Muscle of arm (tissue), 14 donors: ENCODE measurements at places on chromosomes 13 and 19.

DNA sequence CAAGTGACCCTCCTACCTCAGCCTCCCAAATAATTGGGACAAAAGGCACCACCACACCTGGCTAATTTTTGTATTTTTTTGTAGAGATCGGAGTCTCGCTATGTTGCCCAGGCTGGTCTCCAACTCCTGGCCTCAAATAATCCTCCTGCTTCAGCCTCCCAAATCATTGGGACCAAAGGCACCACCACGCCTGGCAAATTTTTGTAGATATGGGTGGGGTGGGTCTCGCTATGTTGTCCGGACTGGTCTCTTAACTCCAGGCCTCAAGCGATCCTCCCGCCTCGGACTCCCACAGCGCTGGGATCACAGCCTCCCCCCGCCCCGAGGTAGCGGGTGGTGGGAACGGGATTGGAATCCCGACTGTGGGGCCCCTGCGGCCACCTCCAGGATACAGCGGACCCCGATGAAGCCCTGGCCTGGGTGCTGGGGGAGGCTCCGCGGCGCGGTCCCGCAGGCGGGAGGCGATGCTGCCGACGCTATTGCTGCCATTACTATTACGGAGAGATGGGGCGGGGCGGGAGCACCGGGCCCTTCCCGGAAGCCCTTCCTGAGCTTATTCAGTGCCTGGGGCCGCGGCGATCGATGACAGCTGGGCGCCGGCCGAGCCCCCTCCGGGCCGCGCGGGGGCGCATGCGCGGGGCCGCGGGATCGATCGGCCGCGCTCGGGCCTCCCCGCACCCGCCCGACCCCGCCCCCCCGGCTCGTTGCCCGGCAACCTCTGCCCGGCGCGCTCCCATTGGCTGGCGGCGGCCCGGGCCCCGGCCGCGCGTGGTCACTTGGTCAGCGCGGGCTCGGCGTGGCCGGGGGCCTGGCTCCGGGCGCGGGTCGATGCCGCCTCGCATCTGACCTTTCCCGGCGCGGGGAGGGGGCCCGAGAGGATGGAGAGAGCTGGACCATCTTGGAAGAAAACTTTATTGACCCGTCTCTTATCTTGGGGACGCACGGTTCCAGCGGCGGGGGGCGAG is 27.9 kb upstream of the ONECUT3 start:
- peak; percentile 65 for DNase-seq

- no peak for DNase-seq
Measured at GRCh38 chr19:52206481-52206880, 16.6 kb downstream of the PPP2R1A start.

- DNase-seq, result no peak
Measured at GRCh38 chr13:23254506-23254905, 73.7 kb downstream of the SGCG start.

GRCh38 chr19:33779849-33780248 is 16.8 kb upstream of the KCTD15 start:
- no peak for DNase-seq

GRCh38 chr13:39765801-39766463 is 110.5 kb downstream of the COG6 start:
- DNase-seq, result no peak

DNA sequence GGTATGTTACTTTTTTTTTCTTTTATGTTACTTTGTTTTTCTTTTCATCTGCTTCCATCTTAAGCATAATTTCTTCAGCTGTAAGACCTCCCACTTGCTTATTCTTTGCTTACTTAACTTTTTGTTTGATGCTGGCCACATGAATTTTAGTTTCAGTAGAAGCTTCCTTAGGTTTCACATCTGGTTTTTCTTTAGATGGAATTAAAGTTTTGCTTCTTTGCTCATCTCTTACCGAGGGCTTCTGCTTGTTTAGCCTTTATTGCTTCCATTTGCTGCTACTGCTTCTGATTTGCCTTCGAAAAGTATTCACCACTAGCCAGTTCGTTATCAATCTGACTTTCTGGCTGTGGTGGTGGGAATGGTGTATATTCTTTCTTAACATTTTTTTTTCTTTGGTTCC is 90.9 kb downstream of the GJA3 start:
- DNase-seq, result no peak

GRCh38 chr13:76438050-76438449 is 448.2 kb downstream of the KCTD12 start:
- no peak for DNase-seq

- no peak for DNase-seq
Measured at GRCh38 chr13:112529216-112529615, 58.7 kb downstream of the TUBGCP3 start.

DNA sequence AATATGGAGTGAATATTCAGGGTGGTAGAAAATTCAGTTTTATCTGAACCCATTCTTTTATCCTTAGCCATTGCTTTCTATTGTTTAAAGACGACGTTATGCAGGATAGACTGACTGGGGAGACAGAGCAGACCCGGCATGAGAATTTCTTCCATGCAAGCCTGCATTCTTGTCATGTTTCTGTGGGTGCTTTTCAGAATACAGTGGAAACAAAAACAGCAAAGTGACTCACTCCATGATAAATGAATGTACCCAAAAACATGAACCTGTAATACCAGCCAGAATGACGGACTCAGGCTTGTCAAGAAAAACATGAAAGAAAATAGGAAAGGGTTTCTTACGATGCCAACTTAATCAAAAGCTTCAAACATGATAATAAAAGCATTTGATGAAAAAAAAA is 924.0 kb downstream of the EFNB2 start:
- DNase-seq, result no peak

GRCh38 chr13:60788156-60788829 is 391.3 kb downstream of the TDRD3 start:
- DNase-seq, result peak; percentile 51

DNA sequence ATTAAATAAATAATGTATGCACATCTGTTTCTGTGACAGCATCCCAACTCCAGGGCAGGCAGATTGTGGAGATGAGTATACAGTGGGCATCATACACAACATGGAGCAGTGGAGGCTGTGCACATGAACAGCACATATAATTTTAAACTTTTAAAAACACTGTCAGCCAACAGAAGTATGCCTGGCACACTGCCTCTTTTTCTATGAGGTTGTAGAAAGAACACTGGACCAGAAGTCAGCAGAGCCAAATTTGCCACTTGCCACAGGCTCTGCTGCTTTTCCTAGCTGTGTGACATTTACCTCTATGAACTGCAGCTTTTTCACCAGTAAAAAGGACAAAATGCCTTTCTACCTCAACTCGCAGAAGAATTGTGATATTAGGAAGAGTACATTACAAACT is 118.7 kb downstream of the FRY start:
- DNase-seq, result no peak

DNA sequence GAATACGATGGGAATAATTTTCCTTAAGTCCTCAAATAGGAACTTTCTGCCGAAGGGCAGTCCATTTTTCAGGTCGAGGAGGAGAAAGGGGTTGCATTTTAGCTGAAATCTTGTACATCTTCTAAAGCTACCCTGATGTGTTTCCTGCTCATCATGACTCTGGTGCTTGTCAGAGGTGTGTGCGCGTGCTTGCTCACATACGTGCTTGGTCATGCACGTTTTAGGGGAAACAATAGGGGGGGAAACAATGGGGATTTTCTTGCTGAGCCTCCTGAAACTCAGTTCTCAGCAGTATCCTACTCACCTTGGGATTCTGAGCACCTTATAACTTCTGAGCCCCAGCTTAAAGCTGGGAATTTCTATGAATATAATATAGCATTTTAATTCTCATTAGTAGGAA is 44.7 kb downstream of the TM9SF2 start:
- DNase-seq, result no peak

DNA sequence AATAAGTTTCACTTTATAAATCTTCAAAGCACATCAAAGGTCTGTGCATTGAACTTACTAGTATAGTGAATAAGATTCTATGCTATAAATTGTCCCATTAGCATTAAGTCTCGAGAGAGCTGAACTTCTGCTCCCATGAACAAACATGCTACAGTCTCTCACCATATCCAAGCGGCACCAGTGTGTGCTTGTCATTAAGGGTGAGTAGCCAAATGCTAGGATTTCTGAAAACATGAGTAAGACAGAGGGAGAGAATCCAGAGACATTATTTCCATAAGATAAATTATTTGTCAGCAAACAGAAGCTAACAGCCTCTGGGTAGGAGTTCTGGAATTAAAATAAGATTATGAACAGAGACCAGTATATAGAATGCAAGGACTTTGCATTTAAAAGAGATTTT is 2882.5 kb downstream of the PCDH9 start:
- peak; percentile 25 for DNase-seq

- DNase-seq, result no peak
Measured at GRCh38 chr19:27896091-27896490, 1316.9 kb downstream of the UQCRFS1 start.

- no peak for DNase-seq
Measured at GRCh38 chr19:34232566-34233481, 21.5 kb upstream of the GARRE1 start.

- DNase-seq, result no peak
Measured at GRCh38 chr13:113298043-113298945, 1.3 kb downstream of the LAMP1 start.

- peak; percentile 68 for DNase-seq
Measured at GRCh38 chr19:9075064-9075949, 11.6 kb upstream of the OR1M1 start.

DNA sequence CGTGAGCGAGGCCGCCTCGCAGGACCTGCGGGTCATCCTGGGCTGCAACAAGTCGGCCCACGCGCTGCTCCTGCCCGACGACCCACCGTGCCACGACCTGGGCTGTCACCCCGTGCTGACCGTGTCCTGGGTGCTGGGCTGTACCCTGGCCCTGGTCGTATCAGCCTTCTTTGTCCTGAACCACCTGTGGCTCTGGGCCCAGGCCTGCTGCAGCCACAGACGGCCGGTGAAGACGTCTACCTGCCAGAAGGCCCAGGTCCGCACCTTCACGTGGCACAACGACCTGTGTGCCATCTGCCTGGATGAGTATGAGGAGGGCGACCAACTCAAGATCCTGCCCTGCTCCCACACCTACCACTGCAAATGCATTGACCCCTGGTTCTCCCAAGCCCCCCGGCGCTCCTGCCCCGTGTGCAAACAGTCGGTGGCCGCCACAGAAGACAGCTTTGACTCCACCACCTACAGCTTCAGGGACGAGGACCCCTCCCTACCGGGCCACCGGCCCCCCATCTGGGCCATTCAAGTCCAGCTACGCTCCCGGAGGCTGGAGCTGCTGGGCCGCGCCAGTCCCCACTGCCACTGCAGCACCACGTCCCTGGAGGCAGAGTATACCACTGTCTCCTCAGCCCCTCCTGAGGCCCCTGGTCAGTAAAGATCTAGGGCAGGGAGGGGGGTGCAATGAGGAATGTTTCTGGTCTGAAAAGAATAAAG is 1.1 kb downstream of the ZNRF4 start:
- no peak for DNase-seq

DNA sequence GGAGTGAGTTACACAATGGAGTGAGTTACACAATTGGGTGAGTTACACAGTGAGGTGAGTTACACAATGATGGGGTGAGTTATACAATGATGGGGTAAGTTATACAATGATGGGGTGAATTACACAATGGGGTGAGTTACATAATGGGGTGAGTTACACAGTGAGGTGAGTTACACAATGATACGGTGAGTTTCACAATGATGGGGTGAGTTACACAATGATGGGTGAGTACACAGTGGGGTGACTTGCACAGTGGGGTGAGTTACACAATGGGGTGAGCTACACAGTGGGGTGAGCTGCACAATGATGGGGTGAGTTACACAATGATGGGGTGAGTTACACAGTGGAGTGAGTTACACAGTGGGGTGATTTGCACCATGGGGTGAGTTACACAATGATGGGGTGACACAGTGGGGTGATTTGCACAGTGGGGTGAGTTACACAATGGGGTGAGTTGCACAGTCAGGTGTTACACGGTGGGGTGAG is 52.5 kb upstream of the GAS6 start:
- DNase-seq, result no peak

GRCh38 chr19:33404506-33405253 is 31.2 kb downstream of the CEBPG start:
- peak; percentile 86 for DNase-seq

DNA sequence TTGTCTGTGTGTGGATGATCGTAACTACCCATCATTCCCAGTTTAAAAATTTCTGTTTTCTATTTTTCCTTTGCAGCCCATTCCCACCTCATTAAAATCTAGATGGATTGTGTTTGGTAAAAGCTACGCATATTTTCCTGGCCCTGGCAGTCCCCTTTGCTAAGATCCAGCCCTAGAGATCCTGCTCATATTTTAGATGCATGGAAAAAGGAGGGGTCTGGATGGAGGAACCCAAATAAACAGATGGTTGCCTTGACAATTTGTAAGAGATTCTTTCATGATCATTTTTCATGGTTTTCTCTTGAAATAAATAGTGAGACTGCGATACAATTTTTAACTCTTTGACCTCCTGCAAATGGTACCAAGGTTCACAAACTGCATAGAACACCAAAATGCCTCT is 174.4 kb downstream of the SLC7A1 start:
- DNase-seq, result peak; percentile 59

DNA sequence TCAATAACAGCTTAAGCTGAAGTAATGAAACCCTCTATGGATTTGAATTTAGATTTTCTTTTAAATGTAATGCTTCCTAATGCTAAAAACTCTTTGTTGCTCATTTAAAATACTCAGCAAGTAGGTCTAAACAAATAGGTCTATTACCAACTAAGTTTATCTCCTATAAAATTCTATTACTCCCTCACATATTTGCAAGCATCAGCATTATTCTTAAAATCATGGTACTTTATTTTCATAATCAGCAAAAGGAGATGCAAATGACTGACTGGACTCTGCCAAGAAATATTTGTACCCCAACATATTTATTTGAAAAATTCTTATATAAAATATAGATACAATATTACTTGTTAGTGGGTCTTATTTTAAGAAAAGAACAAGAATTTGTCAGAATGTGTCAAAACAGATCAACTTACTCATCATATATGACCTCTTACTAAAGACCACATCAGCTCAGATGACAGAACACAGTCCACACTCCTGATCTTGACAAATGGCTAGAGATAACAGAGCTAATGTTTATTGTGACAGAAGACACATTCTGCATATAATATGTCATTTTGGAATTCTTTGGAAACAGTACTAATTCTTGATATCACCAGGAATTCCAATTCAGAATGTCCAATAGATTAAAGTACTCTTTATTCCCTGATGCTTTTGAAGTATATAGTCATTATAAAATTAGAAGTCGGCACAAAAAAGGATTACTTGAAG is 704.6 kb upstream of the PCDH9 start:
- no peak for DNase-seq

DNA sequence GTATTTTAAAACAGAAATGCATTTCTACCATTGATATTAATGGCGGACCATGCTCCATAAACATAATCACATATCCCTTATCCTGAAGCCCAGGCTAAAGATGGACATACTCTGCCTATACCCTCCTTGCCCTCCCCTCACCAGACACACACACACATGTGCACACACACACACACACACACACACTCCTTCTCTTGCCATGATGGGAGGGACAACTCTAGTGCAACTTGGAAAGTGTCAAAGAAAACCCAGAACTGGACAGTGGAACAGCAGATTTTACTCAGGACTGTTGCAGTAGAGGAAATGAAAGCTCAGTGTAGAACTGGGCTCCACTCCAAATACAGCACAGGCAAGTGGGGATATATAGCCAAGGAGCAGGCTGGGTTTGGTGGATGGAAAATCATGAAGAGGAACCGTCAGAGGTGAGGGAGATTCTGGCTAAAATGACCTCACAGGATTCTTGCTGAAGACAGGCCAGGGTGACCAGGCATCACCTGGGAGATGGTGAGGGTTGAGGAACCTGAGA is 40.8 kb downstream of the TNFRSF19 start:
- DNase-seq, result peak; percentile 50

GRCh38 chr13:101149735-101150384 is 266.4 kb downstream of the NALCN start:
- DNase-seq, result no peak
